CD4-positive, alpha-beta T cell treated with Interferon alpha-2 for 1 hour (primary cell): ENCODE measurements at places on chromosomes 3 and 15.

- no peak for DNase-seq
Observed at GRCh38 chr3:165463531-165463930, 267.3 kb upstream of the SLITRK3 start.

- no peak for DNase-seq
Observed at GRCh38 chr3:159038405-159038804, 236.6 kb downstream of the MFSD1 start.

DNA sequence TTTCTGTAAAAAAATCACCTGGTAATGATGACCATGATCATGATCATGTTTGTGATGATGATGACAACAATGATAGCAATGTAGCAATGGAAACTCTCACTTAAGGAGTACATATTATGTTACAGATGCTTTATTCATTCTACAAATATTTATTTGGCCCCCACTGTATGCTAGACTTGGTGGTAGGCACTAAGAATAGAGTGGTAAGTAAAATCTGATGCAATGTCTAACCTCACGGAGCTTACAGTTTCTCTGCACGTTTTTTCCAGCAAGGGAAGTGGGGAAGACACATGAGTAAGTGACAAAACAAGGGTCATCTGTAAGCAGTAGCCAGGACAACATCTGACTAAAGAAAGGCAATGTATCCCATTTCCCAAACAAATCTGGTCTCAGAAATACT lies 199.4 kb upstream of the MRPL3 start:
- no peak for DNase-seq

- DNase-seq: no peak
Observed at GRCh38 chr3:193902607-193903511, 233.1 kb upstream of the HES1 start.

DNA sequence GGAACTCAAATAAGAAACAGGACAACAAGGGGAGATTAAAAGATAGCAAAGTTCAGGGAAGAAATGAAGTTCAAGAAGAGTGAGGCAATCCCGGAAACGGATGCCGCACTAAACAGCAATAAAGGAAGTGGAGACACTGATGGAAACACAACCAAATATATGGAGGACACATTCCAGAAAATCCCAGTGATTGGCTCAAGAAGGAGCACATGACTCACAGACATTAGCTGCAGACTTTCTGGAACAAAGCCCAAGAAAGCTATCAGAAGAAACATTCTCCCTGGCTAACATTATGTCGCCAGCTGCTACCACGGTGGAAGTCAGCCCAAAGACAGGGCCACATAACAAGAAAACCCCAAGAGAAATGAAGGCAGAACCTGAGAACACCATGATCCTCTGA lies 18.1 kb upstream of the VGLL4 start:
- no peak for DNase-seq

DNA sequence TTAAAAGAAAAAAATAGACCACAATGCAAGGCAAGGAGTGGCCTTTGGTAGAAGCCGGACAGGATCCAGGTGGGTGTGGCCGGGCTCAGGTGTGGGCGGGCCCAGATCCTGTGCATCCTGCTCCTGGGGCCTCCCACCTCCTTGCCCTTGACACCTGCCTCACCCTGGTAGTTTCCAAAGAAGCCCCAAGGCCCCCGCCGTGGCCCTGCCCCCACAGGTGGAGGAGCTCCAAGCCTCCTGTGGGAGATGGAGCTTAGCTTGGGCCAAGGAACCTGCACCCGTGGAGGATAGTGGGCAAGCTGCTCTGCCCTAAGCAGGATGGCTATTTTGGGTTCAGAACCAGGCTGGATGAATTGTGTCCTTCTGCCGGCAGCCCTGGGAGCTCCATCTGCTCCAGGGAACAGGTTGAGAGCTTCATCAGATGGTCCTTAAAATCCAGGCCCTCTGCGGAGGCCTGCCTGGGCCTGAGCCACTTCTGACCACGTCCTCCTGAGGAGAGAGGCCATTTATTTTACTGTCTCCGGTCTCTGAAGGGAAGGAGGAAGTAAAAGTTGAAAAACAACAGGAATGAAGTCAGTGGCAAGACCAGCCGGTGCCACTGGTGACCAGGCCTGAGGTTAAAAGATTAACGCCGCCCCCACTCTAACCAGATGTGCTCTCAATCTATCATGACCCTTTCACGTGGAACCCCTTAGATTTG lies 53.9 kb upstream of the KLF13 start:
- DNase-seq: no peak

DNA sequence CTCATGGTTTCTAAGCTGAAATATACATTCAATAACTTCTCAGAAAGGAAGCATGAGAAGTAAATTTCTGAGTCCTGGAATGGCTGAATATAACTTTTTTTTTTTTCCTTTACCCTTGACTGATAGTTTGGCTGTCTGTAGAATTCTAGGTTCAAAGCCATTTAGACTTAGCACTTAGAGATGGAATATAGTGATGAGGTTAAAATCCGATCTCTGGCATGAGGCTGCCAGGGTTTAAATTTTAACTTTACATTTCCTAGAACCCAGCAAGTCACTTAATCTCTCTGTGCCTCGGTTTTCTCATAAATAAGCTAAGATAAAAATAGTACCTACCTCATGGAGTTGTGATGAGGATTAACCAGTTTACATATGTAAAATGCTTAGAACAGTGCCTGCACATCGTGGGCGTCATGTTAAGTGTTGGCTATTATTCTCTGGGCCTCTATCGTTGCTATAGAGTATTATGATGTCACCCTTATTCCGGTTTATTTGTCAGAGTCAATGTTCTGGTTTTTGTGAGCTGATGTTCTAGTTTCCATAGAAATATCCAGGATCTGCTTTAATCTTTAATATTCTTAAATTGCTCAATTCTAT lies 199.8 kb upstream of the TLE3 start:
- no peak for DNase-seq

- no peak for DNase-seq
Observed at GRCh38 chr3:102718651-102719050, 283.8 kb downstream of the ZPLD1 start.

DNA sequence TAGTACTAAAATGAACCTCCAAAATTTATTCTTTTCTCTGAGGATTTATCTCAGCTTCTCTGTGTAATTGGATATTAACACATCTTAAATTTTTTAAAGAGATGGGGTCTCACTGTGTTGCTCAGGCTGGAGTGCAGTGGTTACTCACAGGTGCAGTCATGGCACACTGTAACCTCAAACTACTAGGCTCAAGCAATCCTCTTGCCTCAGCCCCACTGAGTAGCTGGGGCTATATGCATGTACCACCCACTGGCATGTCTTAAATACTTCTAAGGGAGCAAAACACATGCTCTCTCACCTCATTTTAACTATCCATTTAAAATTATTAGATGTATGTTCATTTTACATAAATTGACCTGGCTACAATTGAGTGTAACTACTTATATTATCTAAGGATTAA lies 11.3 kb upstream of the TMEM87A start:
- no peak for DNase-seq

DNA sequence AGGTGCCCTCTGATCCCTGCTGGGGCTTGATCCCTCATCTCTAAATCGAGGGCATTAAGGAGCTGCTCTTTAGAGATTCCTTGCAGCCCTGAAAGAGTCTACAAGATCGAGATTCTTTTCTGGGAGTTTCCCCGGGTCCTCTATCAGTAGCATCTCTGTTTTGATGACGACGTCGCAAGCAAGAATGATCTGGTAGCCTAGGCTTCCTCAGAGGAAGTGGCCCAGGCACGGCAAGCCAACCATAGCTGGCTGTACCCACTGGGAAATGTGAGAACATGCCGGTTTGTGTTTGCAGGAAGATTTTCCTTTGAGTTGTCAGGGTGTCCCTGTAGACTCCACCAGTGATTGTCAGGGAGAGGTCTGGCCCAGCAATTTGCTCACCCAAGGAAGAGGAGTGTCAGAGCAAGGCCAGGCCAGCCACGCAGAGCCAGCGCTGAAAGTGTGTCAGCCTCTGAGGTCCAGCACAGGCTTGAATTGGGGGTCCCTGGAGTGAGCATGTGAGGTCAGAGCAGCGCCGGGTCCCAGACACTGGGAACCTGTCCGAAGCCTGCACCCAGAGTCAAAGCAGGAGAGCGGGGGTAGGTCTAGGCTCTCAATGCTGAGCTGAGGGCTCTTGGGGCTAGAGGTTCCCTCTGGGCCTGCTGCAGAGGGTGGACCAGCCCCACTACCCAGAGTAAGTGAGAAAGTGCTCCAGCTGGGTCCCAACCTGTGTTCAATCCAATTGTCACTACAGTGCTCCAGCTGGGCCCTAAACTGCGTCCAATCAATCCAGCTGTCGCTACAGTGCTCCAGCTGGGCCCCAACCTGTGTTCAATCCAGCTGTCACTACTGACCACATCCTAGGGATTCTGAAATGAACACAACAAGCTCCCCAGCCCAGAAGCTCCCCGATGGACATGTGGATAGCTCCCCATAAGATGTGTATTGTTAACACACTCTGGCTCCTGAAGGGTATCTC lies 95.7 kb downstream of the CHDH start:
- peak; percentile 41 for DNase-seq

DNA sequence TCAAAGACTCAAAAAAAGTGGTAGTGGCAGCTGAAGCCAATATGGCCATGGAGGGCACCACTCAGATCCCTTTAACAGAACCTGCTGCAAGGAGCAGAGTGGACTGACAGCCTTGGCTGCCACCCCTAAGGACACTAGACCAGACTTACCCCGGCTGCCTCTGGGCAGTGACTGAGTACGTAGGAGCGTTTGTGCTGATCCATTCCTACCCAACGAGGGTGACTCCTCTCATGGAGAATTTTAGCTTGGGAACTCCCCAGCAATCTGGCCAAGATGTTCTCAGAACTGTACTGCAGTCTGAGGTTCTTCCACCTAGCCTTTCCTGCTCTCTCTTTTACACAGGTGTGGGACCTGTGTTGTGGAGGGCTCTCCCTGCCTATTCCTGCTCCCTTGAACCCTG lies 22.1 kb downstream of the CLEC3B start:
- DNase-seq: no peak

GRCh38 chr15:57586661-57587424 lies 4.9 kb upstream of the MYZAP start:
- DNase-seq: peak; percentile 26

- no peak for DNase-seq
Observed at GRCh38 chr3:143090976-143091837, 28.4 kb upstream of the CHST2 start.

GRCh38 chr15:74122403-74123130 lies 7.8 kb upstream of the ISLR2 start:
- no peak for DNase-seq

DNA sequence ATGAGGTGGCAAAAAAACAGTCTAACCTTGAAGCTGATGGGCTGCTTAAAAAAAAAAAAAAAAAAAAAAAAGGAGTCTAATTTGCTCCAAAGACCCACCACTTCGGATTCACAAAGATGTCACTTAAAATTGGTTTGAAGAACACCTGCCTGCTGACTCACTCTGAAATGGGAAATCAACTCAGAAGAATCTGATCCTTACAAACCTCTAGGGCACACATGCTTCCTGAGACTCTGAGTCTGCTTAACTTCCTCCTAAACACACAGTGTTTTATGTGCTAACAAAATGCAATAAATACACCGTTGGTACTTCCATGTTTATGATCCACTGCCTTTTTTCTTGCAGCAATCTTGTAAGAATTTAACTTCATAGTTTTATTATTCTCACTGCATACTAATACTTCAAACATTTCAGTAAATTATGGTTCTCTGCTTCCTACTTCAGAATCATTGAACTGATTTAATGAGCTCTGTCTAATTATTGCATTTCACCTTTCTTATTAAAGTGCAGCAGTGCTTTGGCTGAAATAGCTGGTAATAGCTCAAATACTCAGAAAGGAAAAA lies 73.0 kb upstream of the FRMD4B start:
- DNase-seq: no peak

- no peak for DNase-seq
Observed at GRCh38 chr3:138230525-138230924, 43.4 kb downstream of the ARMC8 start.

GRCh38 chr15:43325039-43325684 lies 5.2 kb downstream of the LCMT2 start:
- no peak for DNase-seq

- no peak for DNase-seq
Observed at GRCh38 chr3:112786881-112787579, 59.6 kb downstream of the CD200R1L start.
